NCI-H69 (cell line): ENCODE measurements at places on chromosomes 6 and 20.

DNA sequence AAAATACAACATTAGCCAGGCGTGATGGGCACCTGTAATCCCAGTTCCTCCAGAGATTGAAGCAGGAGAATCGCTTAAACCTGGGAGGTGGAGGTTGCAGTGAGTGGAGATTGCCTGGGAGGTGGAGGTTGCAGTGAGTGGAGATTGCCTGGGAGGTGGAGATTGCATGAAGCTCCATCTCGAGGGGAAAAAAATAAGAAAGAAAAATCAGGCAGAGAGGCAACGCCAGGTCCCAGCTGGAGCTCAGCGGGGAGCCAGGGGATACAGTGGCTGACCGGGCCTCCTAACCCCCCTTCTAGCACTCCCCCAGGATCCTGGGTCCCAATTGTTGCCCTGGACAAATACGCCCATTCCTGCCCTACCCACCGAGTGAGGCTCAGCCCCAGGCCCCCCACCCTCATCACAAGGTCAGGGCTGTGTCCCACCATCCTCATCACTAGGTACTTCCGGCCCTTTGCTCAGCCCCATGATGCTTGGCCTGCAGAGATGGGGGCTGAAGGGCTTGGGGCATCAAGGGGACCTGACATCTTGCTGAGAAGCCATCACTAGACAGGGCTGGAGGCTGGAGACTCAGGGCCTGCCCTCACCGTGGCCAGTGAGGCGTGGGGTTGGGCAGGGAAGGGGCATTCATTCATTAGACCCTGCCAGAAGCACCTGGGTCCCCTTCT, 1.9 kb downstream of the OGFR start:
- no peak for DNase-seq

DNA sequence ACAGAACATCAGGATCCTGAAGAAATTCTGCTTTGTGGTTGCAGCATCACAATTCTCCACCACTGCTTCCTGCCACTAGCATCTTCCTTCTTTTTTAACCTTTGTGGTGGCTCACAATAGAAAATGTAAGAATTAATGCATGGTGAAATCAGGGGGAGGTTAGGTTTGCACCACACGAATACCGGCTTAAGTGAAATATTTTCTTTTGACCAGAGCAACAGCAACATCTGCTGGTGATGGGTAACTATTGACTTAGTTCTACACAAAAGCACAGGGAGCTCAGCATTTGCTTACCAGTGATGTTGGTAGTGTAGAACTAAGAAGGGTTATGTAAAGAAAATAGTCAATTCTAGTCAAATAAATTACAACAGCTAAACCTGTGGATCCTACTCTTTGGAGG, 280.5 kb downstream of the SYNE1 start:
- peak; percentile 13 for DNase-seq

GRCh38 chr20:53889411-53890148, 180.8 kb downstream of the BCAS1 start:
- DNase-seq: no peak

- DNase-seq: peak; percentile 56
Measured at GRCh38 chr6:21601339-21601923, 7.9 kb downstream of the SOX4 start.

DNA sequence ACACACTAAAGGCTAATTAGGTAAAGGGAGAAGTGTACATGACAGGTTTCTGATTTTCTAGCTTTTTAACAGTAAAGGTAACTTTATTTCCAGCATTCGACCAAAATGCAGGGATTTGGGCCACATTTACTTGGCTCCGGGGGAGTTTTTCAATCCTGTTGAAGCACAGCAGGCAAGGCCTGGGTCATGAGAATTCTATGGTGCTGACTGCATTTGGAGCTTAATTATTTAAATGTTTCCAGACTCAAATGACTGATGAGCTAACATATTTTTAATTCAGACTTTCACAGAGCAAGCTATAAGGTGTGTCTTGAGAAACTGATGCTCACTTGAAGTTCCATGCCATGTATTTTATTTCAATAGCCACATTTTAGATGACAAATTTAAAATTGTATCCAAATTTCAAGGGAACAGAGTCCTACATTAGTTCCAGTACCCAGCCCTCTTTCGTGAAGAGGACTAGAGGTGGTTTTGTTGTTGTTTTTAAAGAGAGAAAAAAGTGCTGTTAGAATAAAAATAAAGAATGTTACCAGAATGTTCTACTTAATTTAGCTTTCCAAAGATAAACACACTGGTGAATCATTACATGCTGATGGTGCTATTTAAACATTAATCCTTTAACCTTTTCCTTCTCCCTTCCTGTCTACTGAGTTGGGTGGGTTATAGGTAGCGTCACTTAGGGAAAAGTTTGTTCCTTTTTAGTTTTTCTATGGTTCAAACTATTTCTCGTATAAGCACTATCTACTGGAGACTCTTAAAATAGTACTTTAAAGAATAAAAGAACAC, 82.3 kb upstream of the PHACTR2 start:
- no peak for DNase-seq

- no peak for DNase-seq
Measured at GRCh38 chr6:128954308-128955043, 71.5 kb downstream of the LAMA2 start.

DNA sequence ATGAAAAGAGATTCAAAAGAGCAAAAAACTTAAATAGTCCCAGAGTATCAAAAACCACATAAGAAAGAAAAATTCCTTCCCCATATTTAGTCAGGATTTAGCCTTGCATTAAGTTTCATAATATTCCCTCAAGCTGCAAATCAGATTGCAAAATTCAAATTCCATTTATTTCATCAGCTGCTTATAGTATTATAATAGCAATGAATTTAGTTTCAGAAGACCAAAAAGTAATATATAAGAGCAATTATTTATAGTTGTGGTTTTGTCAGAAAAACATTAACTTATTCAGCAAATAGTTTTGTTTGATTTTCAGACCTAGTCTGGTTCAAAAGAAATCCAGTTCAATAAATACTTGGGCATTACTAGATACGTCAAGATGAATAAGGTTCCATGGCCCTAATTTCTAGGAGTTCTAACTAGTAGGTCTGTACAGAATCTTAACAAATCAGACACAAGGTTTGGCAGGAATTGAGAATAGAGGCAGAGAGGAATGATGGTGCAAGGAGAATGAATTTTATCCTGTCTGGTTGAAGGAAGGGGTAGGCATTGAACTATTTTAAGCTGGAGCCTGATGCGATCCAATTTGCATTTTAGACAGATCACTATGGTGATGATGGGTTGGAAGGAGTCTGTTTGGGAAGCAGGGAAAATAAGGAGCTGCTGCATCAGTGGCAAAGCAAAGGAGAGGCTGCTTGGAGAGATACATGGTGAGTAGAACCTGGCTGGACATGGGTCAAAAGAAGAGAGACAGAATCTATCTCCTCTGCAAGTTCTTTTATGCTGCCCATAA, 163.9 kb upstream of the STXBP5 start:
- DNase-seq: no peak

- DNase-seq: no peak
Measured at GRCh38 chr20:14966203-14966602, 628.8 kb upstream of the FLRT3 start.

DNA sequence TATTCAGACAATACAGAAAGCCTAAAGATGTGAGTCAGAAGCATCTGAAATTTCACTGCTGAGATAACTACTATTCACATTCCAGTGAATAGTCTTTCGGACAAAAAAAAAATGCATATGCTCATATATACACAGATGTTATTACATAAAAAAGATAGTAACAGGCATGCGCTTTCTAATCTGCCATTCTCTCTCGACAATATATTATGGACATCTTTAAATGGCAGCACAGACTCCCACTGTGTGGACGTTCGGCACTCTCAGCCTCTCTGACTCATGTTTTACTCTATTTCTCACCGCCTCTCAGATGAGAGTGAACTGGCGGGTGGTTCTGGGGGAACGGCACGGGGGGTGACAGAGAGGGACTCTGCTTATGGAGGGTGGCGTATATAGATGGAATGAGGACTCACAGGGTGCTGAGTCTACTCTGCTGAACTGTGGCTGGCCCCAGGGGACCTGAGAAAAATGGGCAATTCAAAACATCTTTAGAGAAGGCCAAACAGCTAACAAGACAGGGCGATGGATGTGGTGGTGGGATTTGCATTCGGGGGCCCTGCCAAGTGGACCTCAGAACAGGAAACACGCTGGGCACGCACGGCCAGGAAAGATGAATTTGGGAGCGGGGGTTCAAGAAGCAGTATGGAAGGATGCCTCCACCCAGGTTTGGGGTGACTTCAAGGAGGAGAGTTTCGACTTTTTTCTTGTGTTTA, 68.9 kb downstream of the MDGA1 start:
- DNase-seq: no peak

- DNase-seq: no peak
Measured at GRCh38 chr6:145809211-145809610, 5.4 kb downstream of the FBXO30 start.

DNA sequence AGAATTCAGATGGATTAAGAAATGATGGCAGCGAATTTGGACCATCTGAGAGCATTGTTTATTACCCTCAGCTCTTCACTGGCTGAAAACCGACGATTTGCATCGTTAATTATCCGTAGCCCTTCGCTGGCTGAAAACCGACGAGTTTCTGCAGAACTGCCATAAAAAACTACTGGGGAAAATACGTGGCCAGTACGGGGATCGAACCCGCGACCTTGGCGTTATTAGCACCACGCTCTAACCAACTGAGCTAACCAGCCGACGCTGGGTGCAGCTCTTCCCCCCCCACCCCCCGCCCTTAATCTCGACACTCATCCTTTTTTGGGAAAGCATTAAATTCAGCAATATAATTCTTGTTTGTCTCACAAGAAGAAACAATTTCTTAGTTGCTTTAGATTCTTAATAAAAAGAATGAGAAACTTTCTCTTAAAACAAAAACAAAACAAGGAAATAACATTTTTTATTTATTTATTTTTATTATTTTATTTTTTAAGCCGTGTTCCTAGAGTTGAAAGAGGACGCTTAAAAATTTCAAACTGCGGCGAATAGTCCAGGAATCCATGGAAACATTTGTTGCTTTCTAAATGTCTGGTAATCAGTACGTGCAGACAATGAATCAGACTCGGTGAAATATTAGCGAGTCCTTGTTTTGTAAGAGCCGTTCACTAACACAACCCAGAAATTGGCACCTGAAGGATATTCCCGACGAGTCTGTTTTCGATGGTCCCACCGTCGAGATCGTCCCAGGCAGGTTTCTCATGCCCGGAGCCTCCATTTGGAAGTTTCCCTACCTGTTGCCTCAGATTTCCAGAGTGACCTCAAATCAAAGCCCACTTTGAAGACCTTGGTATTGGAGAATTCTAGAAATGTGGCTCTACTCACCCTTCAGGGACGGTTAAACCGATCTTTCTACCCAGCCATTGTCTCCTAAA, 27.8 kb downstream of the PRSS16 start:
- peak; percentile 27 for DNase-seq

DNA sequence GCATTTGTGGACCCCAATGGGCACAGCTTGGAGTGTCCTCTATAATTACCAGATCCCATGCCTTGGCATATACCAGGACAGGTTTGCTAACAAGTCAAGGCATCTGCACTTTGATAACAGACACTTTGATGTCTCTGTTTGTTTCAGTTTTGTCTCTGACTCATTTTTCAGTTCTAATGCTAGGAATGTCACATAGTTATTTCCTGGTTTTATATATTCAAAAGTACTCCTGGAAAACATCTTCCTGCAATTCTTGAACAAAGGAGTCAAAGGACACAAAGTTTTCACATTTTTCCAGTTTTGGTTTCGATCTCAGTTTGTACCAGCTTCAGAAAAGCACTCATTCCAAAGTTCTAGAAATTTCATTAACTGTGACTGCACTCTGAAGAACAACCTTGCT, 188.1 kb downstream of the FOXC1 start:
- DNase-seq: no peak

DNA sequence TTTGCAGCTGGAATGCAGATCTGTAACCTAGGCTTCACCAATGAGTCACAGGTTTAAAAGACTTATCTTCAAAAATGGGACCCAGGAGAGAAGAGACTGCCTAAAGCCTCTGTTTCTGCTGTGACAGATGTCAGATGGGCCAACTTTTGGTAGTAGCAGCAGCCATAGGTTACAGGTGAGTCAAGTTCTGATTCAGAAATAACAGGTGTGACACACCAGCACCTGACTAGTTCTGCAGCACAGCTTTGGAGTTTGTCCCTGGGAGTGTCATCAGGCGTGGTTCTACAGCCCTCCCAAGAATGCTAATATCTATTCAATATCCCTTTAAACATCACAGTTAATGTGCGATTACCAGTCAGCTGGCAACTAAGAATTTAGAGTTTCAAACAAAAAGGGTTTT, 121.9 kb upstream of the BTN3A2 start:
- DNase-seq: no peak

DNA sequence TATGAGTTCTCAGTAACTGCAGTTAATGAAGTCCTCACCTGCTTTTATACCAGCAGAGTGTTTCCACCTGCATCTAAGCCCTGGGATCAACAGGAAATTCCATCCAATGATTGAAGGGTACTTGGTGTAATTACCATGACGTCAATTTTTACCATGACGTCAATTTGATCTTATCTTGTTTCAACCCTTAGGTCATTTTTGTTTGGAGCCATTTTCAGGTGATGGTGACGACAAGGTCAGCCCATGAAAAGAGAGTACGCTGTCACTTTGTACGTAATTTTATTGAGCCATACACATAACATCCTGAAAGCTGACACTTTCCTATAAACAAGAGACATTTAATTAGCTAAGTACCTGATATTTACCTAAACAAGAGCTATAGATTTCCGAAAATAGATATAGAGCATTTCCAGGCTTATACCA, at the start of gene CGA:
Gene CGA, minus strand, starts transcription at position 20 of the 423 bp plus-strand sequence. CDS start 6,906 bp downstream, outside the sequence.
- DNase-seq: peak; percentile 12

DNA sequence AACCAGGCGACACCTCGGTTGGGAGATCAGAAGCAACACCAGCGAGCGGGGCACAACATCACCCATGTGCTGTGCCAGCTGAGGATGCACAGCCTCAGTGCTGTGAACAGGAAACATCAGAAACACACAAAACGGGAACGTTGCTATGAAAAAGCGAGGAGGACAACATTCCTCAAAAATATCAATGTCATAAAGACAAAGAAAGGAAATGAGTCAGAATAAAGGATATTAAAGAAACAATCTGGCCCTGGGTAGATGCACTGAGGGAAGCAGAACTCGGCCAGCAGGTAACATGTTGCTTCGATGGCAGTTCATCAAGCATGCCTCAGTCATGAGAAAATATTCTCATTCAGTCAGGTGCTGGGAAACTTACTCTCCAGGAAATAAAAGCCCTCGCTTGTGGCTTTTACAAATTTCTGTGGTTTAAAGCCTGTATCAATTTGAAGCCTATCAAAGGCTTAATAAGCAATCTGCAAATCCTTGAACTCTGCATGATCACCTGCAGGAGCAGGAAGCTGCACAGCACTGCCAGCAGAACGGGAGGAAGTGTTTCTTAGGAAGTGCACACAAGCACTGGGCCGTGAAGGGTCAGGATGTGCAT, 77.5 kb downstream of the GINS1 start:
- peak; percentile 9 for DNase-seq

GRCh38 chr20:52943185-52943841, 28.8 kb upstream of the TSHZ2 start:
- no peak for DNase-seq

- no peak for DNase-seq
Measured at GRCh38 chr6:69881322-69882151, 15.2 kb downstream of the COL19A1 start.

GRCh38 chr20:7291323-7291943, 523.9 kb downstream of the BMP2 start:
- DNase-seq: peak; percentile 68
